ENCODE measurements at places on chromosomes 1 and 21.

DNA sequence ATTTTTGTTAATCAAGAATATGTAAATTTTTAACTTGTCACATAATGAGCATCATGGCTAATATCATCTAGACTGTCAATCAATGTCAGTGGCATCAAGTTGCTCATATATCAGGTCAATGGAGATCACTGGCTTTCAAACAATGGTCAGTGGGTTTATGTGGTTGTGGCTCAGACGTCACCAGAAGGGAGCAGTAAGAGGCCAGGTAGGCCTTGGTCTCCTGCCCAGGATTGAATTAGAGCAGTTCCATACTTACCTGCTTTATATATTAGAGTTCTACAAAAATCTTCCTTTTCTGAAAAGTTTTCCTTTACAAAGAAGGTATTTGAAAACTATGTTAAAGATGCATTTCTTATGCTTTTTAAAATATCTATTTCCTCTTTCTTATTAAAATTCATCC, 206.3 kb upstream of the B3GALT2 start:
- DNase-seq, result no peak

DNA sequence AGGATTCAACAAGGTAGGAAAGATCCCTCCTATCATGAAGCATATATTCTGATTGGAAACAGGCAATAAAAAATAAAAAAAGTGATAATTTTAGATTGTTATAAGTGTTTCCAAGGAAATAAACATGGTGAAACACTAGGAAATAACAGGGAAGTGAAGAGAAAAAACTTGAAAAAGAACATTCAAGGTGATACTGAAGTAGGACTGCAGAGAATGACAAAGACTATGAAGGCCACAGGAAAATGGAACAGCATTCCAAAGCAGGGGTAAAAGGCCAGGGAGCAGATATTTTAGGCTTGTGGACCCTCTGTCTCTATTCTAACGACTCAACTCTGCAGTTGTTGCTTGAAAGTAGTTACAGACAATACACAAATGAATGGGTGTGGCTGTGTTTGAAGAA, 7.9 kb downstream of the ANKRD45 start:
- DNase-seq, result no peak

DNA sequence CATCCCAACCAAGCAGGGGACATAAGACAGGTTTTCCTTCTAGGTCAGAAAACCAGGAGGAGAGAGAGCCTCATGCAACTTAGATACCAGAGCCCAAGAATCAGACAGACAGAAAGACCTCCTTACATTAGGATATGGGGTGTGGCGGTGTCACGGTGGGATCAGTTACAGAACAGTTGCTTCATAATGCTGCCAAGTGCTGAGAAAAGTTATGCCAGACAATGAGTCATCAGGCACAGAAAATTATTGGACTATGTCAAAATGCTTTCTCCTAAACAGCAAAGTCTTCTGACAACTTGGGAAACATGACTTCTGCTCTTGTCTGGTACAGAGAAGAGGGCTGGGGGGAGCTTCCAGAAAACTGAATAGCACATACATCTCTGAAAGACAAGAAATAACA, 1120.2 kb upstream of the TMPRSS15 start:
- DNase-seq, result no peak

- DNase-seq, result no peak
These were observed 81.6 kb downstream of the ST6GALNAC5 start for GRCh38 chr1:76948846-76949245.

DNA sequence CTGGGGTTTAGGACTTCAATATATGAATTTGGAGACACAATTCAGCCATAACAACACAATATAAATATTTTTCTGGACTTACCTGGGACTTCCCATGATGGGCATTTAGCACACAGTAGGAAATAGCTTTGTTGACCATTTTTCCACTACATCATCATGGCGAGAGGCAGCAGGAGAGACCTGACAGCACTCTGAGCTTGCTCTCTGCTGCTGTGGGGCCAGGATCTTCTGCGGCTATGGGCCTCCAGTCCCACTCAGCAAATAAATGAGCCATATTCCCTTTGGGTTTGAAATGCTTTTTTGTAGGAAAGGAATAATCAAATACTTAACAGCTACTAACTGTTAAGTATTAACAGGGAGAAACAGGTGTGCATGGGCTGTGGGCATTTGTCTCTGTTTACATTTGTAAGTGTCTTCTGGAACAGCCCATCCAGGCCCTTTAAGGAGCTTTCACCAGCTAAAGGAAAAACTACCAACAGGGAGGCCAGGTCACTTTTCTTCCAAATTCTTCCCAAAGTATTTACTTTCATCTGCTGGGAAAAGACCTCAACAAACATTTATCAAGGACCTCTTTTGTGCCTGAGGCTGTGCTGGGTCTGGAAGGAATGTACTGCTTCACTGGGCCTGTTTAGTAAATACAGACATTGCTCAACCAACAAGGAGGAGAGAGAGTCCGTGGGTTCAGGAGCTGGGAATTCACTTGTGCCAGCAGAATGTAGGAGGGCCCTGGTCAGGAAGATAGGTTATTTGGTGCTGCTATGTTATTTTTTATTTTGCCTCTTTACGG, 133.2 kb downstream of the LRIG2 start:
- DNase-seq, result no peak
